ENCODE measurements at places on chromosomes 6 and 20.

DNA sequence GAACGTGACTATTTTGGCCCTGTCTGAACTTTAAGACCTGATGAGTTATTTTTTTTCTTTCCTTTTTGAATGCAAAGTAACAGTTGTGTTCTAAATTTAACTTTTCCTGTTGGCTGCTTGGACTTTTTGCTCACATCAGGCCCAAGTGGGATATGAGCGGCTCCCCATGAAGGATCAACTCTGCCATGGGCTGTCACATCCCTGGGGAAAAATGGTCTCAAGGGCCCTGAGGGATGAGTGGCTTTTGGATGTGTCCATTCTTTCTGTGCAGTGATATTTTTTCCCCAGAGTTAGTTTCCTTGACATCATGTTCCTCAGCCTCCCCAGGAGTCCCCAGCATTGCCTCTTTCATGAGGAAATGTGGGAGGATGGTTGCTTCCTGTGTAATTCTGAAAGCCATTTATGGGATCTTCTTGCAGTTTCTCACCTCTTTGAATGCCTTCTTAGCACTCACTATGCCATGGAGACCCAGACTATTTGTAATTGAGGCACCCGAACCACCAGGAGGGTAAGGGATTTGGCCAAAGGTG, 92.5 kb downstream of the SLC24A3 start:
- H3K4me1 ChIP-seq, result no peaks in the 10 kb centered on the region
- no peak overlapping the region for H3K4me3 ChIP-seq
- H3K27ac ChIP-seq, result no peak overlapping the region
- no peaks in the 10 kb centered on the region for H3K27me3 ChIP-seq
- H3K36me3 ChIP-seq, result no peaks in the 10 kb centered on the region

DNA sequence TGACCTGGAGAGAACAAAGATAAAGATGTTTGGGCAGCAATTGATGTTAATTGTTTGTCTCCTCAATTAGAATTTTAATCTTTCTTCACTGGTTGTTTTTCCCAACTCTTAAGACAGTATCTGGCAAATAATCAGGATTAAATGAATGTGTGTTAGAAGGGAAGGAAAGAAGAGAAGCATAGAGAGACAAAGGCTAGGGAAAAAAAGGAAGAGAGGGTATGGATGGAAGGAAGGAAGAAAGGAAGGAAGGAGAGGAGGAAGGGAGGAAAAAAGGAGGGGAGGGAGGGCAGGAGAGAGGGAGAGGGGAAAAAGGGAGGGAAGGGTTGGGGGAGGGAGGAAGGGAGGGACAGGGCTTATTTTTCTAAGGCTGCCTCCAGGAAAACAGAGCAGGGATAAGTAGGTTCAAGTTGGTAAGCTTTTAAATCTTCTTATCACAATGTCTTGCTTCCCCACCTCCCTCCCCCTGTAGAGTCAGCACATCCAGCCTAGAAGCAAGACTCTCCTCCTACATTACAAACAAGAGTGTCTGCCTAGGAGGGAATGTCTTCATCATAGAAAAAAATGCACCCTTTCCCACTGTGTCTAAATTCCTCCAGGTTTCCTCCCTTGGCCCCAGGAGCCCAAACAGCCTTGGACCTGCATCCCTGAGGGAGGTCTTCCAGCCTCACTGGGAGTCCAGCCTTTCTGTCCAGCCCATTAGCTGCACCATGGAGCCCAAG, 447.8 kb upstream of the JARID2 start:
- peaks cover 3% of the 10 kb centered on the region for H3K36me3 ChIP-seq
- H3K27me3 ChIP-seq, result peaks cover 15% of the 10 kb centered on the region
- no peak for DNase-seq
- peaks cover 8% of the 10 kb centered on the region for H3K4me1 ChIP-seq
- H3K4me3 ChIP-seq, result no peak overlapping the region
- H3K27ac ChIP-seq, result no peak overlapping the region

DNA sequence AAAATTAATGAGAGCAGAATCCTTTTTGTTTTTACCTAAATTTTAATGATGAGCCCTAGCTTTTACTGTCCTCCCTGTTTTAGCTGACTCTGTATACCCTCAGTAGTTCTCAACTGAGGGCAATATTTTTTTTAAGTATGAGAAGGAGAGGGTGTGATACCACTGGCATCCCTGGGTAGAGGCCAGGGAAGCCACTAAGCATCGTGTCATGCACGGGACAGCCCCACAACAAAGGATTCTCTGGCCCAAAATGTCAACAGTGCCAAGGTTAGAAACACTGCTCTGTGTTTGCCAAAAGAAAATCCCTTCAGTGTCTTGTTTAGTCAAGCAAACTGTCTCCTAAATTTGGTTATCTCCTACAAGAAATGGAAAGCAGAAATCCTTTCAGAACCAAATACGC, 210.4 kb downstream of the KCNQ5 start:
- no peaks in the 10 kb centered on the region for H3K4me1 ChIP-seq
- no peak overlapping the region for H3K4me3 ChIP-seq
- no peak for DNase-seq
- H3K27ac ChIP-seq, result no peak overlapping the region
- H3K36me3 ChIP-seq, result no peaks in the 10 kb centered on the region
- H3K27me3 ChIP-seq, result no peaks in the 10 kb centered on the region

GRCh38 chr6:24583463-24584381, 62.3 kb downstream of the KIAA0319 start:
- H3K36me3 ChIP-seq, result peaks cover 8% of the 10 kb centered on the region
- no peak overlapping the region for H3K27ac ChIP-seq
- H3K27me3 ChIP-seq, result peaks cover 27% of the 10 kb centered on the region
- no peak overlapping the region for H3K4me3 ChIP-seq
- DNase-seq, result peak; percentile 60

GRCh38 chr20:58053391-58054055, 174.9 kb downstream of the ANKRD60 start:
- H3K4me1 ChIP-seq, result no peaks in the 10 kb centered on the region
- no peak for DNase-seq
- H3K27me3 ChIP-seq, result peaks cover 62% of the 10 kb centered on the region
- H3K4me3 ChIP-seq, result no peak overlapping the region
- H3K36me3 ChIP-seq, result no peaks in the 10 kb centered on the region

DNA sequence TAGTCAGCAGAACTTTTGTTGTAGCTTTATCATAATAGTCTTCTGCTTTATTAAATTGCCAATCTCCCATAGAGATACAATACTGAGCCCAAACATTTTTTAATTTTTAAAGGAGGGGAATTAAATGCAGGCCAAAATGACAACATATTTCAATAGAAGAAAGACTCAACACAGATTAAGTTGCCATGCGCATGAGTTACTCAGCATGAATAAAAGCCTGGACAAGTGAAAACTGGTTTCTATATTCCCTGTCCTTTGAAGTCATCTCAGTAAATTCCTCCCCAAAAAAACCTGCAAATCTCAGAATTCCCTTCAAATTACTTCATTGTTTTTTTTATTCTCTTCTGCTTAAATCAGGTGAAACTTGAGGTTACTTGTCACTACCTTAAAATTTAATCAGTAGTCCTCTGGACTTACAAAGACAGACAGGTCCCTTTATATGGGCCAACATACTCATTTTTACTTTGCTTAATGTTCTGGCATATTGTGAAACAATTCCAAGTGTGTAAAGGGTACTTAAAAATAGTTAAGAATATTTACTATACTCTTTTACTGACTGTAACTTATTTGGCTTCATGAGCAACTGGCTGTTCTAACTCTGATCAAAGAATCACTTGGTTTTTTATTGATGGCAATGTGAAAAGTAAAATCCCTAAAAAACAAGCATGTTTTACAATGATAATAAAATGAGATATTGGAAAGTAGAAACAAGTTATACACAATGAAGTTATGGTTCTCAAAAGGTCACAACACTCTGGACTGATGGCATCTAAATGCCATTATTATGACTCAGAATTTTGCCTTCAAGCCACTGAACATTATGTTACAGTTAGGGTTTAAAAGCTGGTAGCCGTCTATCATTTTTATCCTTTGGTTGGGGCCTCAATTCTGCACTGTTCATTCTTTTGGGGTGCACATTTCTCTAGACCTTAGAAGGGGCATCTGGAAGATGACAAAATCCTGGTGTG, 49.9 kb upstream of the COL21A1 start:
- no peaks in the 10 kb centered on the region for H3K36me3 ChIP-seq
- no peak for DNase-seq
- H3K27ac ChIP-seq, result no peak overlapping the region
- no peaks in the 10 kb centered on the region for H3K4me1 ChIP-seq

DNA sequence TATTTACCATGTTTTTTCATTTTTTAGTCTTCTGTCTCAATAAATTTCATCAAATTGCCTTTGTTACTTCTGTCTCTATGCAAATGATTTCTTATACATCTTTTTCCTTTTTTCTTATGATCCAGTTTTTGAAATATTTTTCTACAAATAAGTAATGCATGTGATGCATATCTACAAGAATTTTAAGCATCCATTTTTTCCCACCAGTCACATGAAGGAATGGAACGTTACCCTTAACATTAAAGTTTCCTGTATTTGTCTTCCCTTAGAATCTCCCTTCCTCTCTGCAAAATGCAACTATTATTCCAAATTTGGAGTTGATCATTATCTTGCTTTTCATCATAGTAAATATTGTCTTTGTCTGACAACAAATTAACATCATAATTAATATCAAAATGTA, 35.5 kb downstream of the PSMB9 start:
- peaks cover 9% of the 10 kb centered on the region for H3K4me1 ChIP-seq
- H3K27ac ChIP-seq, result no peak overlapping the region
- no peaks in the 10 kb centered on the region for H3K27me3 ChIP-seq
- no peak for DNase-seq
- H3K4me3 ChIP-seq, result no peak overlapping the region
- H3K36me3 ChIP-seq, result no peaks in the 10 kb centered on the region

DNA sequence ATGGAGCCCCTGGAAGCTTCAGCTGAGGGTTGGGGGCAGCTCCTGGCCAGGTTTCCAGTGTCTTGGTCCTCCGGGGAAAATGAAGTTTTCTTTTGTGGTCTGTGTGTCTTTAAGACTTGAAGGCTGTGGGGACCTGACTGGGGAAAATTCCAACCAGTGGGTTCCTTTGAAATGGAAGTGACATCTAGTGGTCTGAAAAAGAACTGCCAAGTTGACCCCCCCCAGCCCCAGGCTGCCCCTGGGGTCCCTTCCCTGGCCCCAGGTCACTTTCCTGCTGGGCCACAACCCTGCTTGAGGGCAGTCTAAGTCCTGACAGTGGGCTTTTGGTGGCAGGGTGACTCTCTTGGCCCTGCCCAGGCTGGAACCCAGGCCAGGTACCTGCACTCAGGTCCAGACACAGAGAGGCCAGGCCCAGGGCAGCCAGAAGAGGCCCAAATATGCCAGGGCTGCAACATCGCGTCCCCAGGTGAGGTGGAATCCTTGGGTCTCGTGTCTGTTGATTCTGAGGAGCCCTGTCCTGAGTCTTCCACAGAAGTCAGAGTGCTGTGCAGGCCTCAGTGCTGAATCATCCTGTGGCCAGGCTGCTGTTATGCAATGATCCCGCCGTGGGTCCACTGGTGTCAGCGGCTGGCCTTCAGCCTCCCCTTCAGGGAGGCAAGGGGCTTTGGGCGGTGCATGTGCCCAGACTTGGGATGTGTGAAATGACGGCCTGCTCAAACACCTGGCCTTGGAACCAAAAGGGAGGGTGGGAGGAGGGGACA, 68.4 kb downstream of the VEGFA start:
- no peaks in the 10 kb centered on the region for H3K4me1 ChIP-seq
- DNase-seq, result no peak
- H3K27me3 ChIP-seq, result peaks cover 17% of the 10 kb centered on the region
- H3K27ac ChIP-seq, result no peak overlapping the region
- H3K36me3 ChIP-seq, result no peaks in the 10 kb centered on the region

DNA sequence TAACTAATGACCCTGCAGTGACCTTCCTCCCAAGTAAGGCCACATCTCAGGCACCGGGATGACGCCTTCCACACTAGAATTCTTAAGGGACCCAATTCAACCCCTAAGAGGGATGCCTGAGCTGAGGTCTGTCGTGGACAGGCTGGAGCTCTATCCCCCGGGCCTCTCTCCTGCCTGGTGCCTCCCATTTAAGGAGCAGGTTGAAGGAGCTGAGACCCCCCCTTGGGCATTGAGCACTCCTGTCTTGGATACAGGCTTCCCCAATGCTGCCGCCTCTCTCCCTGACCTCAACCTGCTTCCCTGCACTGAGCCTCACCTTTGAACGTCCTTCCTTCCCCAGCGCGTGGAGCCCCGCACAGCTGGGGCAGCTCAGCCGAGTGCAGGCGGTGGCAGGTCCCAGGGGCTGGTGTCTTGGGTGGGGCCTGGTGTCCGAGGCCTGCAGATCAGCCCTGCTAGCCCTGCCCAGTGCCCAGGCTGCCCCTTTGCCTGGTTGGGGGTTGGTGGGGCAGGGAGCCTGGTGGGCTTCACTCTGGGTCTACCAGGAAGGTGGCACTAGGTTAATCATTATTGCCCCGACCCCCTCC, 19.9 kb upstream of the BHLHE23 start:
- H3K27ac ChIP-seq, result no peak overlapping the region
- DNase-seq, result no peak
- no peaks in the 10 kb centered on the region for H3K36me3 ChIP-seq
- peaks cover 41% of the 10 kb centered on the region for H3K27me3 ChIP-seq
- H3K4me3 ChIP-seq, result no peak overlapping the region

GRCh38 chr6:37554480-37554819, 54.8 kb upstream of the CCDC167 start:
- H3K4me3 ChIP-seq, result no peak overlapping the region
- no peaks in the 10 kb centered on the region for H3K36me3 ChIP-seq
- no peak for DNase-seq
- H3K4me1 ChIP-seq, result peaks cover 33% of the 10 kb centered on the region
- peaks cover 5% of the 10 kb centered on the region for H3K27me3 ChIP-seq

- H3K36me3 ChIP-seq, result no peaks in the 10 kb centered on the region
- peaks cover 16% of the 10 kb centered on the region for H3K4me1 ChIP-seq
- H3K4me3 ChIP-seq, result no peak overlapping the region
- H3K27ac ChIP-seq, result no peak overlapping the region
- DNase-seq, result no peak
Measured at GRCh38 chr6:2547355-2547754, 203.4 kb downstream of the MYLK4 start.

DNA sequence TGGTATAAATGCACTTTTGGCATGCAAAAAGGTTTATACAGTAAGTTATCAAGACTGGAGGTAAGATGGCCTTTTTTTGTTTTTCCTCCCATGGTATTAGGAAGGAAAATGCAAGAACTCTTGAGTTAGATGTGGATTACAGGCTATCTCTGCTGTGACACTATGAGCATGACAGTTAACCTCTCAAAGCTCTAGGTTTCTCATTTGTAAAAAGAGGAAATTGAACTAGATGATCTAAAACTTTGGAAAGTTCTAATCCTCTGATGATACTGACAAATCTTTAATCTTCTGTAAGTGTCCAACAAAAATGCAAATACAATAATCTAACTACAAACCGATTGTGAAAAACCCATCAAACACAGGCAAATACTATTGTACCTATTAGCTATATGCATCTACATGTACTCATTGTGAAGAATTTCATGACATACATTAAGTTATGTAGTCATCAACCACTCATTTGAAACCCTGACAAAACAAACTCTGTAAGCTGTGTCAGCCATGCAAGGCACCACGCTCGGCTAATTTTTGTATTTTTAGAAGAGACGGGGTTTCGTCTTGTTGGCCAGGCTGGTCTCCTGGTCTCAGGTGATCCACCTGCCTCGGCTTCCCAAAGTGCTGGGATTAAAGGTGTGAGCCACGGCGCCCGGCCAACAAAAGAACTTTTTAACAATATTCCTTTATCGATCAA, 4.2 kb downstream of the CDK19 start:
- H3K4me1 ChIP-seq, result peaks cover 10% of the 10 kb centered on the region
- peaks cover 2% of the 10 kb centered on the region for H3K36me3 ChIP-seq
- no peak overlapping the region for H3K27ac ChIP-seq
- no peak for DNase-seq
- H3K27me3 ChIP-seq, result no peaks in the 10 kb centered on the region

Data from T-helper 17 cell (primary cell).